ENCODE measurements at places on chromosomes 7 and 10.

DNA sequence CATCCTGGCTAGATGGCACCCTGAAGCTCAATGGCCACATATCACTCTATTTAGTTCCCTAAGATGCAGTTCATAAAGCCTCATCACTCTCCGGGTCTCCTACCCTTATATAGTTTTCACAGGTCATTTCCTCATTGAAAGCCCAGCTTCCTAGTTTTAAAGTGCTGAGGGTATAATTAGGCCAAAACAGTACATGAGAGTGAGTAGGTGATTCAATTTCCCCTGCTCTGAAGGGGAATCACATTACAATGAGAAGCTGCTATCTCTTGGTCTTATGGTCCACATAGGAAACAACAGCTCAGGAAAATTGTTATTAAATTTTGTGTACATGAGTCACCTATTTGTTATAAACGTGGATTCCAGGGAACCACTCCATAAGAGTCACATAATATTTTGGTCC lies 162.0 kb downstream of the SEMA3E start:
- no peak for DNase-seq

GRCh38 chr7:158588085-158588877 lies 658 bp upstream of the PTPRN2 start:
- DNase-seq: no peak

GRCh38 chr7:122913608-122914007 lies 27.3 kb upstream of the CADPS2 start:
- no peak for DNase-seq

- DNase-seq: no peak
Measured at GRCh38 chr7:27262121-27262520, 19.5 kb downstream of the EVX1 start.

DNA sequence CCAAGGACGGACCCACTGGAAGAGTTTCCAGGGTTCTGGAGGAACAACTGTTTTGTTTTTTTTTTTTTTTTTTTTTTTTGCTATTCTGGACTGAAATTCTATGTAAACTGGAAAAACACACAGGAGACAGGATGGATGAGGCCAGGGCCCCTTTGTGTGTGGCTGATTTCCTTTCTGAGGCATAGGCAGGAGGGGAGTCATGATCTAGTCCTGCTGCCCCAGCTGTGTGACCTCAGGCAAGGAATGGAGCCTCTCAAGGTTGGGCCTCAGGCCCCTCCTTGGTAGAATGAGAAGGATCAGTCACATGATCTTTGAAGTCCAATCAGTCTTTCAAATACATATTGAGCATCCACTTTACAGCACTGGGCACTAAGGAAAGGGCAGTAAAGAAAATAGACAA lies 87.6 kb downstream of the SH3PXD2A start:
- DNase-seq: no peak

- no peak for DNase-seq
Measured at GRCh38 chr7:27950123-27950522, 210.2 kb downstream of the TAX1BP1 start.

DNA sequence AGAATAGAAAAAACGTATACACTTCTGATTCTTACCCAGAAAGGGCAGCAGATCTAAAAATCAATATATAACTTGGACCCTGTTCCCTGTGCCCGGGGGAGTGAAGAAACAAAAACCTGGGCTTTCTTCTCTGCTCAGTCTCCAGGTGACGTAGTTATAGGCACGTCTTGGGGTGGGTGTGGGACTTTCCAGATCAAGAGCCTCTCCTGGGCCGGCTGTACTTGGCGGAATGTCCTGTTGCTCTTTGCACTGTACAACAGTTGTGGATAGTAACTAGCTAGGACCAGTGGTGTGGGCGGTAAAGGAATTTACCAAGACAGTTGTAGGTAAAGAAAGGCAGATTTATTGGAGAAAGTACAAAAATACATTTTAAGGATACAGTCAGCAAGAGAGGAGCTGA lies 40.4 kb upstream of the STEAP4 start:
- no peak for DNase-seq

GRCh38 chr10:85599081-85599480 lies 767.5 kb downstream of the GRID1 start:
- no peak for DNase-seq

GRCh38 chr7:23570592-23571200 lies 26.5 kb upstream of the CCDC126 start:
- DNase-seq: peak; percentile 80

- DNase-seq: peak; percentile 93
Measured at GRCh38 chr10:92591550-92592022, 1.3 kb upstream of the KIF11 start.

GRCh38 chr10:36739884-36740445 lies 385.4 kb upstream of the ANKRD30A start:
- no peak for DNase-seq

DNA sequence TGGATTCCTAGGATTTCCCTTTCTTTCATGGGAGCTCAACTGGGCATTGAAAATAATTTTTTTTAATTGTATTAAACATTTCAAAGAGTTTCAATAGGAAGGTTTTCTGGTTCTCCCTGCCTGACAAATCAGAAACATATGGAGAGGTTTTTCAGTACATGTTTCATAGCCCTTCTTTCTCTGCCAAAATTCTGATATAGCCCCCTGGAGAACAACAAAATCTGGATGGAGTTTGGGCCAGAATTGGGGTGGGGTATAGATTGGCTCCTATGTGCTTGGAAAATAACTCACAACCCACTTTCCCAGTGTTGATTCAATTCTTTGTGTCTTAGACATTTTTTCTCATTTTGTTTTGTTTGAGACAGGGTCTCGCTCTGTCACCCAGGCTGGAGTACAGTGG lies 24.6 kb upstream of the EIF4H start:
- peak; percentile 45 for DNase-seq

DNA sequence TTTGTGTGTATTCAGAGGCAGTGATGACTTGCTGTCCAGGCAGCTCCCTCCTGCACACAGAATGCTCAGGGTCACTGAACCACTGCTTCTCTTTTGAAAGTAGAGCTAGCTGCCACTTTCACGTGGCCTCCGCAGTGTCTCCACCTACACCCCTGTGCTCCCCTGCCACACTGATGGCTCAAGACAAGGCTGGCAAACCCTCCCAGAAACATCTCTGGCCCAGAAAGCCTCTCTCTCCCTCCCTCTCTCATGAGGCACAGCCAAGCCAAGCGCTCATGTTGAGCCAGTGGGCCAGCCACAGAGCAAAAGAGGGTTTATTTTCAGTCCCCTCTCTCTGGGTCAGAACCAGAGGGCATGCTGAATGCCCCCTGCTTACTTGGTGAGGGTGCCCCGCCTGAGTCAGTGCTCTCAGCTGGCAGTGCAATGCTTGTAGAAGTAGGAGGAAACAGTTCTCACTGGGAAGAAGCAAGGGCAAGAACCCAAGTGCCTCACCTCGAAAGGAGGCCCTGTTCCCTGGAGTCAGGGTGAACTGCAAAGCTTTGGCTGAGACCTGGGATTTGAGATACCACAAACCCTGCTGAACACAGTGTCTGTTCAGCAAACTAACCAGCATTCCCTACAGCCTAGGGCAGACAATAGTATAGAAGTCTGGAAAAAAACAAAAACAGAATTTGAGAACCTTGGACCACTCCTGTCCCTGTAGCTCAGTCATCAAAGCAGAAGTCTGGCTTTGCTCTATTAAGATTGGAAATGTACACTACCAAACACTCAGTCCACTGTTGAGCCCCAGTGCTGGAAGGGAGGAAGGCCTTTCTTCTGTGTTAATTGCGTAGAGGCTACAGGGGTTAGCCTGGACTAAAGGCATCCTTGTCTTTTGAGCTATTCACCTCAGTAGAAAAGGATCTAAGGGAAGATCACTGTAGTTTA lies 15.8 kb downstream of the SCD start:
- no peak for DNase-seq

DNA sequence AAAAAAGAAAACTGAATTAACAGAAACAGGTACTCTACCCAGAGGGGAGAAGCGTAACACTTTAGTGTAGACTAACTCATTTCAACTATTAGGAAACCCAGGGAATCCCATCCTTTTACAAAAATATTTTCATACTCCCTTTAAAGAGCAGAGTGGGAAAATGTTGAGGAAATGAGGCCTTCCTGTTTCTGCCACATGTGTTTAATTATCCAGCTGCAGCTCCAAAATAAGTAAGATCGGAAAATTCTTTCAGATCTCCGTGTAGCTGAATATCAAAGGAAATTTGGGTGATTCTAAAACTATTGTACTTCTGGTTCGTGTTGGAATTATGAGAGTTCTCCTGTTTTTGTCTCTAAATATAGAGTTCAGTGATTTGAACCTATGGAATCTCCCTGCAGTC lies 58.0 kb upstream of the CAV2 start:
- no peak for DNase-seq

GRCh38 chr10:130930821-130931220 lies 380.7 kb downstream of the TCERG1L start:
- no peak for DNase-seq

DNA sequence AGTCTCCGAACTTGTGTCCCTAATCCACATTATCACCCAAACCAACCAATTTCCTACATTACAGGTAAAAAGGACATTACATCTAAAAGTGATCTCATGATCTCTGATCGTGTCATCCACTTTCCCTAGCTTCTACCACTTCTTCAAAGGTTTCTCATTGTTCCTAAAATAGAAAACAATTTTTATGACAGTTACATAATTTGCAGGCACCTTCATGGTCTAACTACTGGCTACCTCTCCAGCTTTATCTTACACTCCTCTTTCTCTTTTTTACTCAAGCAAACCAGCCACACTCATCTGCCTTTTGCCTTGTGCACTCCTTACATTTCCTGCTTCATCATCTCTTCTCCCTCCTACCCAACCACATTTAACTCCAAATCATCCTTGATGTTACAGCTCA lies 886.7 kb upstream of the SORCS1 start:
- DNase-seq: no peak

GRCh38 chr10:72525277-72525676 lies 100.6 kb downstream of the MICU1 start:
- no peak for DNase-seq

DNA sequence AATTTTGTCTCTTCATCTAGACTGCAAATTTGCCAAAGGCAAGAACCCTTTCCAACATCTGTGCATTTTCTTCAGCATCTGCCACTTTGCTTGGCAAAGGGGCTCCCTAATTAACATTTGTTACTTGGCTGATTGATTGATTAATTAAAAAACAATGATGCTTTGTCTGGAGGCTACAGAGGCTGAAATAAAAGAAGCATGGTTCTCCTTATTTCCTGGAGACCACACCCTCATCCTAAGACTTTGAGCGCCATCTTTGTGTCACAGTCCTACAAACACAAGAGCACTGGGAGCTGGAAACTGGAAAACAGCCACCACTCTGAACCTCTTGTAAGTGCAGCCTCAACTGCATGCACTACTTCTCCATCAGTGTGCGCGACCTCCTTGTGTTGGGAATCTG lies 189.2 kb downstream of the C7orf25 start:
- no peak for DNase-seq

DNA sequence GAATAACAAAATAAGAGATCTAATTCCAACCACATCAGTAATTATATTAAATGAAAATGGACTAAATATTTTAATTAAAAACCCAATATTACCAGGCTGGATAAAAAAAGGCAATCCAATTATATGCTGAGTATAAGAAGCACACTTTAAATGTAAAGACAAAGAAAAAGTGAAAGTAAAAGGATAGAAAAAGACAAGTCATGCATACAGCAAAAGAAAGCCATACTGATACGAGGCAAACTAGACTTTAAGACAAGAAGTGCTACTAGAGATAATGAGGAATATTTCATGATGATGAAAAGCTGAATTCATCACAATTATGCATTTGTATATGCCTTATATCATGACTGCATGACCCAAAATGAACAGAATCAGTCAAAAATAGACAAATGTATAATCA lies 628.6 kb downstream of the PHTF2 start:
- DNase-seq: no peak

GRCh38 chr7:37394158-37394557 lies 54.5 kb downstream of the ELMO1 start:
- no peak for DNase-seq

- DNase-seq: no peak
Measured at GRCh38 chr7:129949292-129950133, 3.2 kb downstream of the UBE2H start.

DNA sequence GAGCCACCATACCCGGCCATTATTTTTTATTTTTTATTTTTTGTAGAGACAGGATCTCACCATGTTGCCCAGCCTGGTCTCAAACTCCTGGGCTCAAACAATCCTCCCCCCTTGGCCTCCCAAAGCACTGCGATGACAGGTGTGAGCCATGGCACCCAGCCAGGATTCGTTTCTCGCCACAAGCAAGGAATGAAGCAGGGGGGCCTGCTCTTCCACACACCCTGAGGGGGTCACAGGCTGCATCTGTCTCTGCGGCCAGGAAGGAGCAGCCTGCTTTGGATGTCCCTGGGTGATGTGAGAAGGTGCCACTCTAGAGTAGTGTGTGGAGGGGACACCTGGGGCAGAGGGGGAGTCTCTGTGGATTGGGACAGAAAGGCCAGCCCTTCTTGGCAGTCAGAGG lies 61.3 kb upstream of the TNRC18 start:
- no peak for DNase-seq

DNA sequence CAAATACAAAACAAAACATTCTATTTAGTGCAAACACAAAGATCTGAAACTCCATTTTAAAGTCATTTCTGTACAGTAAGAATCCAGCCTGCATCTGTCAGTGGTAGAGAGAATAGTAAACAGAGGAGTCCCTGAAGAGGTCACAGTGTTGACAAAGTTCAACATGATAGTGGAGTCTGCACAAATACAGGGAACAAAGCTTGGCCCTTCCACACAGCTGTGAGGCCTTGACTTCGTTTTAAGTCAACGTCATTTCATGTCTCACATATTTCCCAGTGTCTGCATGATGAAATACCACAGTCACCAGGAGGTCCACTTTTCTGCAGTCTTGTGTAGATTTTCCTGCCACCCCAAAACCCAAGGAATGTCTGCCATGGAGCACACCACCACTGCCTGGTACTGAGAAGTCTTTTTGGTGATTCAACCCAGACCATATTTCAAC lies 33.0 kb downstream of the CYP26A1 start:
- no peak for DNase-seq

GRCh38 chr10:26367771-26368170 lies 70.4 kb upstream of the APBB1IP start:
- DNase-seq: peak; percentile 49

DNA sequence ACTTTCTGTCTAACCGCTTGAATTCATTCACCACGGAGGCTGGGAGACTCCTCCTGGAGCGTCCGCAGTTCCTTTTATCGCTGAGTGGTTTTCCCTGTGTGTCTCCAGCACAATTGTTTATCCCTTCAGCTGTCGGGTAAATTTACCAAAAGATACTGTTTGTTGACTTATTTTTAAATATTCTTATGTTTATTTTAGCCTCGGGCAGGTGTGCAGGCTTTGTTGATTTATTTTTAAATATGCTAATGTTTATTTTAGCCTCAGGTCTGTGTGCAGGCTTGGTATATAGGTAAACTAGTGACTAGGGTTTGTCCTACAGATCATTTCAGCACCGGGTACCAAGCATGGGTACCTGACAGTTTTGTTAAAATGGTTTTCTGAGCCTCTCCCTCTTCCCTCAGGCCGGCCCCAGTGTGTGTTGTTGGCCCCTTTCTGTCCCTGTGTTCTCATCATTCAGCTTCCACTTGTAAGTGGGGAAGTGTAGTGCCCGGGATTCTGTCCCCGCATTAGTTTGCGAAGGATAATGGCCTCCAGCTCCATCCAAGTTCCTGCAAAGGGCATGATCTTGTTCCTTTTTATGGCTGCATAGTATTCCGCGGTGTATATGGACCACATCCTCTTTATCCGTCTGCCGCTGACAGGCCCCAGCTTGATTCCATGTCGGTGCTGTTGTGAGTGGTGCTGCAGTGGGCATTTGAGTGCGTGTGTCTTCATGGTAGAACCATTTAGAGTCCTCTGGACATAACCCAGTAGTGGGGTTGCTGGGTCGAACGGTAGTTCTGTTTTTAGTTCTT lies 5.3 kb downstream of the GET4 start:
- no peak for DNase-seq

All from left hindlimb (tissue), 1 donor.